CD4-positive, alpha-beta T cell treated with Interleukin-21 for 1 hour (primary cell): ENCODE measurements at places on chromosomes 3 and 15.

- no peak for DNase-seq
Observed at GRCh38 chr3:67691207-67691606, 36.8 kb upstream of the SUCLG2 start.

GRCh38 chr15:38058596-38059075 lies 124.2 kb downstream of the TMCO5A start:
- no peak for DNase-seq

- DNase-seq, result no peak
Observed at GRCh38 chr3:11558411-11558903, 85.3 kb downstream of the VGLL4 start.

GRCh38 chr3:12294885-12295580 lies 6.2 kb downstream of the PPARG start:
- no peak for DNase-seq

DNA sequence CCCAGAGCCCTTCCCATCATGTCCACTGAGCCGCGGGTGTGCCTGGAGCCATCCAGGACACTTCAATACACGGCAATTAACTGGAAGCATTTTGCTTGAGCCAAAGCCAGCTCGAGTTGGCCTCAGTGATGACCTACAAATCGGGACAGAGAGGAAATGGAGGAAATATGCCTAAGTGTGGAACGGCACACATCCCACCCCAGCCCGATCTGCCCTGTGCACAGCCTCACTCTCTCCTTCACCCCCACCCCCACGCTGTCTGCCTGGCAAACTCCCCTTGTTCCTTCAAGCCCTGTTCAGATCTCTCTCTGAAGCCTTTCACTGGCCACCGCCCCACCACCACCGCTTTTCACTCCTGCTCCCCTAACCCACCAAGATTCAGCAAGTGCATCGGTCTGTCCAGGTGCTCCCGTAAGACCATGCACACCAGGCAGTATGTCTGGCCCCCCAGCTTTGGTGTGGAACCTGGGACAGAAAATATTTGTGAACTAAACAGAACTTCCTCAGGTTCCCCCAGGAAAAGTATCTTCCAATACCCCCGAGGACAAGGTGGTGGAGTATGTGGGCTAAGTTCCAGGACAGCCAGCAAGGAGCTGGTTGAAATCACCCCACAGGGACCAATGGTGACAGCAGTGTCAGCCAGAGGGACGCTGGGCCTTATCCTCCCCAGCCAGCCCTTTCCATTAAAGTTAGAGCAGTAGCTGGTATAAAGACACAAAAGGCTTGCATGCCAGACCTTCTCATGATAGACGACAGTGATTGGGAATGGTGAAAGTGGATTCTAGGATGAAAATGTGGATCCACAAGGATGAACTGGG lies 83.7 kb downstream of the VGLL4 start:
- DNase-seq, result no peak

DNA sequence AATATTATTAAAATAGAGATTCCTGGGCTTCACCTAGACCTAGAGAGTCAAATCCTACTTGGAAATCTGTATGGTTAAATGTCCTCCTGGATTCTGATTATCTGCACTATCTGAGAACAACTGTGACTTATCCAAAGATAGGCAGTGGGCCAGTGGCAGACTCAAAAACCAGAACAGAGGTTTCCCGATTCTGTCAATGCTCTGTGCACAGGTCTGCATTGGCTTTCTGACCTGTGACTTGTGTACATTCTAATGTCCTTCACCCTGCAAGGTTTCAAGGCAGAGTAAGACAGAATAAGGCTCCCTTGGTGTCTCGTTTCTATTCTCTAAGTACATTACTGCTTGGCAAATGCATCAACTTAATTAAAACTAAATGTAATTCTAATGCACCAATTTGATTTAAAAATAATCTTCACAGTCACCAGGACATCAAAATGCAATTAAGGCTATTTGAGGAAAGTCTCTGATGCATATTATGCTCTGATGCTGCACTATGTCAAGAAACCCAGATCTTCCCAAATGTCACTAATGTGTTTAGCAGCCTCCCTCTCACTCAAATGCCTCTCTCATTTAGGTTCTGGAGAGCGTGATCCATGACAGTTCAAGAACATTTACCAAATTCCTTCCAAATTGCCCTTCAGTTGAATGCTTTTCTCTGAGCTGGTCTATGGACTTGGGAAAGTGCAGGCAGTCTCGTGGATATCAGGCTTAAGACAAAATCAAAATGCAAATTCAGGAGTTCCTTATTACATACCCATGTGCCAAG lies 140.1 kb downstream of the STAC start:
- no peak for DNase-seq

GRCh38 chr15:101469520-101470288 lies 19.8 kb downstream of the PCSK6 start:
- DNase-seq, result no peak

DNA sequence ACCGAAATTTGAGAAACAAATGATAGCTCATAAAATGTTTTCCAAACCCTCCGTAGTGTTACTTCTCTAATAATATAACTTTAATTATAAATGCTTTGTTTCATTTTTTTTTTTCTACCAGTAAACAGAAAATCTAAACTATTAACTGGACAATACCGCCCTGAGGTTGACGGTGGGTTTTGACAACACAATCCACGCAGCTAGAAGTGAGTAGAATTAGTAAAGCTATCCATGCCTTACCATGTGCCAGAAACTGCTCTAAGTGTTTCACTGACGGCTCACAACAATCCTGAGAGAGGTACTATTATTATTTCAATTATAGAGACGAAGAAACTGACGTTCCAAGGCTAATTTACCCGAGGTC lies 410 bp downstream of the NDUFAF1 start:
- no peak for DNase-seq

GRCh38 chr3:188282871-188283270 lies 128.9 kb downstream of the LPP start:
- no peak for DNase-seq

GRCh38 chr3:45524565-45524964 lies 70.0 kb upstream of the LIMD1 start:
- no peak for DNase-seq

DNA sequence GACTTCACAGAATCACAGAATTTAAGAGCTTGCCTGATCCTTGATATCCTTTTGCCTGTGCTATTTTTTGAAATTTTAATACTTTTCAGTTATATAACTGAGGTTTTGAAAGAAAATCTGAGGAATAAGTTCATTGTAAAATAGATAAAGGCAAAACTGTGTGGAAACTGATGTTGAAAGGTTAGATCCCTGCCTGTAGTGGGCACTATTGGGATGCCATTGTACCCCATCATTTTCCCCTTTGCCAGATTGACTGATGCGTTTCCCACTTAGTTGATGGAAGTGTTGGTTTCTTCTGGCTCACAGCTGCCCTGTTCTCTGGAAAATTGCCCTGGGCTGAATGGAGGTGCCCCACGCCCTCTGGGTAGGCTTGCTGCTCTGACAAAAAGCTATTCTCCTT lies 387.9 kb downstream of the RBMS3 start:
- DNase-seq, result no peak

DNA sequence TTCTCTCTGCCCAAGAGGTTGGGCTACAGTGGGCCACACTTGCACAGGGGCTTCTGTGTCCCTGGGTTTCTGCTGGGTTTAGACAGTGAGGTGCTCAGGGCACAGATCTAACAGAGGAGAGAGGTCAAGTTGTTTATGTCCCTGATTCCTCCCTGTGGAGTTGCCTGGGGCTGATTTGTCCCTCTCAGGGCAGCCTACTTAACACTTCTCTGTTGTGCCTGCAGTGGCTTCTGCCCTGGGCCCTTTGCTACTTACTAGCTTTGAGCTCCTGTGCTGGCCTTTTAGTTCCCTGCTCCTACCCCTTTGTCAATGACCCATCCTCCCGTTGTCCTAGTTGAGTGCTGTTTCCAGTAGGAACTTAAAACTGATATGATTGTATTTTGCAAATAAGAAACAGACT lies 114.0 kb upstream of the RGMA start:
- no peak for DNase-seq

GRCh38 chr15:47717036-47717612 lies at the start of gene SEMA6D:
Gene SEMA6D, plus strand, starts transcription at chr15:47717505. Its CDS starts 42,294 bp downstream, at chr15:47759799.
- no peak for DNase-seq

GRCh38 chr3:19877656-19878055 lies 56.4 kb downstream of the EFHB start:
- no peak for DNase-seq

DNA sequence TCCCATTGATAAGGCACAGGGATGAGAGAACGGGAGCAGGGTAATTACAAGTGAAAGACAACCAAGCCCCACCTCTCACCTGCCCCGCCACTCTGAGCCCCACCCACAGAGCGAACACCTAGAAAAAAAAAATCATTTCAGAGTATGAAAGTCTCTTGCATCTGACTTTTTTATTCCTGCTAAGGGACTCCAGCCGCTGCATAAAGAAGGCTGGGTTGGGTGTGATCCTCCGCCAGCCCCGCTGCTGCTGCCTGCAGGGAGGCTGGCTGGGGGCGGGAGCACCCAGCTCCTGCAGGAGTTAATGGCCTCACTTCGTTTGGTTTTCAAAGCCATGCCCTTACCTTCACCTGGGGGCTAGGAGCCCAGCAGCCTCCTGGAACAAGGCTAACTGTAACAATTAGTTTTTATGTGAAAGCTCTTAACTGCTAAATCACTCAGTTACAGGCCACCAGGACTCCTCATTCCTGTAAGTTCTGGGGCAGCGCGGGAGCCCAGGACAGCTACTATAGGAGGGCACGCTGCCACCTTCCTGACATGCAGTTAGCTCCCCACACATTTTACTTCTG lies 78.0 kb upstream of the SNRPA1 start:
- DNase-seq, result no peak

GRCh38 chr3:114624047-114624445 lies 330.2 kb downstream of the TIGIT start:
- no peak for DNase-seq

DNA sequence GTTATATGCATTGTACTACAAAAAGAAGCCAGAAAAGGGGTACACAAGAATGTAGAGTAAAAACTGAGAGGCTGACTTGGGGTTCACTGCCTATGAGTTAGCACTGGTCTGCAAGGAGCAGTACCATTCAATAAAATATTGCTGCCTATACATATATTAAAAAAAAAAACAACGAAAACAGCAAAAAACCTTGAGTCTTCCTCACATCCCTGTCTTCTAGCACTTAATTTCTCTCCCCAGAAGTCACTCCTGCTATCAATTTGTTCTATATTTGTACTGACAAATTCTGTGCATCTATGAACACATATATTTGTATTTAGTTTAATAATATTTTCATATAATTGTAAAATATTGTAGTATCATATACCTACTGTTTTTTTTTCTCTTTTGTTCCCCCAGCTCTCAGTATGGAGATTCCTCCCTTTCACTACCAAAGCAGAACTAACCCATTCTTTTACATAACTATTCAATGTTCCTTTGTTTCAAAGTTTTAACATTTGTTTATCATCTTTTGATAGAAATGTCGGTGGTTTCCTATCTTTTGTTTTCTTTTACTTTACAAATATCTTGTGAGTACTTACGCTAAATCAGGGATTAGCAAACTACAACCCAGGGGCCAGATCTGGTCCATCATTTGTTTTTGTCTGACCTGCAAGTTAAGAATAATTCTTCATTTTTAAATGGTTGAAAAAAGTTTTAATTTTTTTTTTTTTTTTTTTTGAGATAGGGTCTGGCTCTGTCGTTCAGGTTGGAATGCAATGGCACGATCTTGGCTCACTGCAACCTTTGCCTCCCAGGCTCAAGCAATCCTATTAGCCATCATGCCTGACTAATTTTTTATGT lies 14.8 kb upstream of the FEM1B start:
- DNase-seq, result no peak

- DNase-seq, result no peak
Observed at GRCh38 chr3:59559721-59560435, 510.1 kb upstream of the CFAP20DC start.

GRCh38 chr3:30332196-30333021 lies 274.0 kb upstream of the TGFBR2 start:
- DNase-seq, result no peak

DNA sequence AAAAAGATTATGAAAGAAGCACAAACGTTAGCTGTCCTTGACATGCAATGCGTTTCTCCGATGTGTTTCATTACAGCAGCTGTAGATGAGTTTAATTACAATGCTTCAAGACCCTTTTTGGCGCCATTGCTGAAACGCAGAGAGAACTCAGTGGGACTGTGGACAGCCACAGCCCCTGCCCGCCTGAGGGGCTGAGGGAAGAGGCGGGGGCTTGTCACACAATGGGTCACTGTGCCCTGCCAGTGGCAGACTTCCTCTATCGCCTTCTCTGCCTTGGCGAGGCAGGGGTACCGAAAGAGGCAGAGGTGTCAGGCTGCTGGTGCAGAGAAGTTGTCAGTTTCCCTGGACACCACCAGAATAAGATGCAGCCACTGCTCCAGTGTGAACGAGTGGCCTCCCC lies 252.0 kb downstream of the NR2F2 start:
- no peak for DNase-seq

DNA sequence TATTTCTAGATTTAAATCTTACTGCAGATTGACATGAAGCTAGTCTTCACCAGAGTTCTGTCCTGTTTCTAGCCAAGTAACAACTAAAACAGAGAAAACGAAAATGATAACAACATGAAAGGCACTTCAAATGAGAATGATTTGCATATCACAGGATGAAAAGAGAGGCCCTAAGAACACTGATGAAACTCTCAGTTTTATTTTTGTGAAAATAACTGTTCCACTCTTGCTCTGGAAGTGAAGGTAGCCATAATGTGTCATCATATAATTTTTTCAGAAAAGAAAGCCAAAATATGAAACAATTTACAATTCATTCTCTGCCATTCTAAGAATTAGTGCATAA lies 274.4 kb downstream of the ADAMTSL3 start:
- DNase-seq, result no peak

DNA sequence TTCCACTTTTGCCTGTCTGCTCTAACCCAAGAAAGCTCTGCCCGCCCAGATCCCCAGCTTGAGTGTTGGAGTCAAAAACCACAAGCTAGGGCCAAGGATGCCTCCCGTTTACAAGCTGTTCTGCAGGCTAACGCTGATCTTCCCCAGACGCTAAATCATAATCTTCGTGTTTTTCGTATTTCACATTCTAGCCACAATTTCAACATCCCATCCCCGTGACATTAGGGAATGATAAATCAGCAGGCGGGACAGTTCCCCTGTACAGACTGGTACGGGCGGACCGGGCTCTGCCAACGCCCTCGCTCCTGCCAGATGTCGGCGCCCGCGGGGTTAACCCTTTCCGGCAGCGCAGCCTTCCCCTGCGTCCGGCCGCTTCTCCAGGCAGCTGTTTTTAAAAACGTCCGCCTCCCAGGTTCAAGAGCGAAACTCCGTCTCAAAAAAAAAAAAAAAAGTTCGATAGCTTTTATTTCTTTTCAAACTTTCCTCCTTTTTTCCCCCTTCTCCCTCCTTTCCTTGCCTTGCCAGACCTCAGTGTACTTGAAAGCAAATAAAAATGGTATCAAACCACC lies 81.0 kb upstream of the BNC1 start:
- no peak for DNase-seq

GRCh38 chr15:75644376-75644775 lies 3.3 kb upstream of the SNX33 start:
- no peak for DNase-seq

GRCh38 chr3:117660941-117661817 lies 951.6 kb downstream of the TUSC7 start:
- no peak for DNase-seq

DNA sequence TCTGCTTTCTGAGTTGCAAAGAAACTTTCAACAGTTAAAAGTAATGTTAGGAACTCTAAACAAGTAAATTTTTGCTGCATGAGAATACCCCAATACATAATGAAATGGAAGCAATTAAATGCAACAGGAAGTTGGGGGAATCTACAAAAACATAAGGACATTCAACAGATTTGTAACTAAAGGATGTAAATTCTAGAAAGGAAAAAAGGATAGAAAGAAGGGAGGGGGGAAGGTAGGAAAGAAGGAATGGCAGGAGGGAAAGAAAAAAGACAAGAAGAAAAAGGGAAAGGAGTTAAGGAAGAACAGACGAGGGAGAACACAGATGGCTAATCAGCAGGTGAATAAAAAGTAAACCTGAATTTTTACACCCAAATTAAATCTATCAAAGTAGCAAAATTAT lies 22.3 kb upstream of the ANP32A start:
- DNase-seq, result no peak
